Thoracic aorta (tissue), 2 donors: ENCODE measurements at places on chromosomes 11 and 22.

- DNase-seq, result no peak
Measured at GRCh38 chr11:106101819-106102218, 24.4 kb downstream of the AASDHPPT start.

DNA sequence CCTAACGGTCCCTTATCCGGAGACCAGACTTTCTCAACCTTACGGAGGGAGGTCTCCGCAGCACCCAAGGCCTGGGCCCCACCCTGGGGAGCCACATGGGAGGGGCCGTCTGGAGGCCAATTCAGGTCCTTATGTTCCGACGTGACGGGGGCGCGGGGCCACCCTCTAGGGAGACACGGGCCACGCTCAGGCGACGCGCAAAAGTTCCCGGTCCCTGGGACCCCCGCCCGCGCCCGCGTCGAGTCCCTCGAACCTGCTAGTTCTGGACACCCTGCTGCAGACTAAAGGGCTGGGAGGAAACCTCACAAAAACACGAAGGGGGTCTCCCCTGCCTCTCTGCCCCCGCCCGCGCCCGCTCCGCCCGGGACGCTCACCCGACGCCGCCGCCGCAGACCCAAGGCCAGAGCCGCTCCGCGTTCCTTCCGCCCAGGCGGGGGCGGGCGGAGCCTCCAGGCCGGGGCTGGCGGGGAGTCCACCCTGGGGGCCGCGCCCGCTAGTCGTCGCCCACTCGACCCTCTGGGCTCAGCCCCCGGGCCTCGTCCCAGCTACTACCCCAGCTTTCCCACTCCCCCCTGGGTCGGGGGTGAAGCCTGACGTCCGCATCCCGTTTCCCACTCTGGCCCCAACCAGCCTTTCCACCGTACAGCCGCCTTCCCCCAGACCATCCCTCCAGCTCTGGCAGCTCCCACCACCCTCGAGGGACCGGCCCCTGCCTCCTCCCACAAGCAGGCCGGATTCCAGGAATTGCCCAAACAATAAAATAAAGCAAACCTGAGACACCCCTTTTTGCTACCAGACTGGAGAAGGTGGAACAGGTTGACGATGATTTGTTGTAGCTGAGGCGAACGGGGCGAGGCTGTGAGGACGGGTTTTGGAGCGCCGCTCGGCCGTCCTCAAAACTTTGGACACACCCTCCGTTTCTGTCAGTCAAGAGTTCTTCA, 2.7 kb downstream of the RNH1 start:
- no peak for DNase-seq

- peak; percentile 83 for DNase-seq
Measured at GRCh38 chr22:24402460-24403192, 24.8 kb upstream of the ADORA2A start.

- no peak for DNase-seq
Measured at GRCh38 chr11:78414321-78415051, 3.1 kb downstream of the GAB2 start.

DNA sequence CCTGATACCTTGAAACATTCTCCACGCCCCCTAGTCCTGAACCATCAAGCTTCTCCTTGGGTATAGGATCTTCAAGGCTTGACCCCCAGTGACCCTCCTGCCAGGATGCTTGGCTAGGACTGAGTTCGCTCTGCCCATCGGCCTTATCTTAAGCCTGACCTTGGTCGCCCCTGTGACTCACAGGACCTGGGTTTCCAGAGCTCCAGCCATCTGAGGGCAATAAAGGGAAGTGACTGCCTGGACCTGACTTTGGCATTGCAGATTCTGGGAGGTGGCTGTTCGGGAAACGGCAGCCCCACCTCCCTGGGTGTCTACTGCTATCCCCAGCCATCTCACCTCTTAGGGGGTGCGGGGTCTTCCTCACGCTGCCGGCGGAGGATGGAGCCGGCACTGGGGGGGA, 15.4 kb downstream of the CARD10 start:
- no peak for DNase-seq

DNA sequence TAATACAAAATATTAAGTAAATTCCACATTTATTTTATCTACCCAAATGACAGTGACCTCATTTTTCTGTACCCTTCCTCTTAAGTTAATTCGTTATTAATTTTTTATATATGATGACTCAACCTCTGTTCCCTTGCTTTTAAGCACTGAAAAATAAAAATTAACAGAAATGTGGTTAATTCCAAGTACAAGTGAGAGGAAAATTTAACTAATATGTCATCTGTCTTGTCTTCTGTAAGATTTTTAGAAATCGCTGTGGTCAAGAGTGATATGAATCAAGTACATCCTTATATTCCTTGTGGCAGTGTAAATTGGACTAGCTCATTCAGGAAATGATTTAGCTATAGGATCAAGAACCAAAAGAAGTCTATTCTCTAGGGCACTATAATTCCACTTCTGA, 74.5 kb downstream of the PDHX start:
- DNase-seq, result no peak

DNA sequence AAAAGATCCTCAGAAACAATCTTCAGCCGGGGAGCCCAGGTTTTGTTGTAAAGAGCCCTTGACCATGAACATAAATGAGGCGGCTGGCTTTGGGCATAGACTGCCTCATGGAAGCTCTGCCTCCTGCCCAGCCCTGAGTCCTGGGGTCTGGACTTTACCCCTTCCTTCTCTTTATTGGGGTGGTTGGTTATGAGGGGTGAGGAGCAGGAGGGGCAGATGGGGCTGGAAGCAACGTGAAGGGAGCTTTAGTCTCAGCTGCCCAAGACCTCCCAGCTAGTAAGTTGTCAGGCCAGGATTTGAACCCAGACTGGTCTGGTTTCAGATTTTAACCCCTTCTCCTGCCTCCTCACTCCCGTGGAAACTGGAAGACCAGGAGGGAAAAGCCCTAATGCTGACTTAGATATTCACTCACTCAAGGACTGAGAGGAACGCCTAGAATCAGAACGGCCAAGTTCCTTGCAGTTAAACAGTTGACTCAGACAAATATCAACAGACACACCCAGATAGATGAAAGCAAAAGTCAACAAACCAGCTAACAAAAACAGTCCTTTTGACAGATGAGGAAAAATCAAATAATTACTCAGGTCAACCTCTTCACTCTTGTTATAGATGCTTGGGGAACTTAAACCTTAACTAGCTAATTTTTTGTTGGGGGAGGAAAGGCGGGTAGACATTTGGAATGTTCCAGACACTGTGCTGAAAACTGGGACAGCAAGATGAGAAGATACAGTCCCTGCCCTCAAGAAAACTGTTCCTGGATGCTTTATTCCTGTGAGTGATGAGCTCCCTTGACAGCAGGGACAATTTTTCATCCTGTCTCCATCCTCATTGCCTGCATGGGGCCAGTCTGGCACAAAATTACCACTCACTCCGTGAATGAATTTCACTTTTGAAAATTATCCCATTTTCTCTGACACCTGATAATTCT, 20.8 kb upstream of the ARRB1 start:
- DNase-seq, result no peak

GRCh38 chr22:45550416-45550815, 47.7 kb downstream of the FBLN1 start:
- DNase-seq, result no peak

GRCh38 chr22:43131773-43132501, 11.3 kb downstream of the MCAT start:
- no peak for DNase-seq

DNA sequence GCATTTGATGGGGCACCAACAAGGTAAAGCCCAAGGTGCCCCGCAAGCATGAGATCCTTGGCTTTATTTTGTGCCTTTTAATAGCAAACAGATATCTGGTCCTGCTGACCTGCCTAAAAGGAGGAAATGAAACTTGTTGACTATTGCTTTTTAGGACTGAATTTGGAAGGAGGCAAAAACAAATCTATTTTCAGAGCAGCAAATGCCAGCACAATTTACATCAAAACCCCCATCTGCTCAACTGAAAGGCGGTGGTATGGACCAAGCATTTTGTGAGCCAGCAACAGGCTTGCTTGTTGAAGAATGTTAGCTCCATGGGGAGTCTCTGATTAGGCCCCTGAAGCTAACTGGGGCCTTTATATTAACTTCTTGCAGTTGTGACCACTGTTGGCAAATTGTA, 192.6 kb upstream of the E2F8 start:
- no peak for DNase-seq

GRCh38 chr11:3007404-3008010, 15.4 kb upstream of the NAP1L4 start:
- DNase-seq, result no peak

GRCh38 chr22:23833017-23833751, 5.6 kb downstream of the DERL3 start:
- DNase-seq, result no peak

- no peak for DNase-seq
Measured at GRCh38 chr22:23715806-23716375, 25.1 kb downstream of the RGL4 start.

DNA sequence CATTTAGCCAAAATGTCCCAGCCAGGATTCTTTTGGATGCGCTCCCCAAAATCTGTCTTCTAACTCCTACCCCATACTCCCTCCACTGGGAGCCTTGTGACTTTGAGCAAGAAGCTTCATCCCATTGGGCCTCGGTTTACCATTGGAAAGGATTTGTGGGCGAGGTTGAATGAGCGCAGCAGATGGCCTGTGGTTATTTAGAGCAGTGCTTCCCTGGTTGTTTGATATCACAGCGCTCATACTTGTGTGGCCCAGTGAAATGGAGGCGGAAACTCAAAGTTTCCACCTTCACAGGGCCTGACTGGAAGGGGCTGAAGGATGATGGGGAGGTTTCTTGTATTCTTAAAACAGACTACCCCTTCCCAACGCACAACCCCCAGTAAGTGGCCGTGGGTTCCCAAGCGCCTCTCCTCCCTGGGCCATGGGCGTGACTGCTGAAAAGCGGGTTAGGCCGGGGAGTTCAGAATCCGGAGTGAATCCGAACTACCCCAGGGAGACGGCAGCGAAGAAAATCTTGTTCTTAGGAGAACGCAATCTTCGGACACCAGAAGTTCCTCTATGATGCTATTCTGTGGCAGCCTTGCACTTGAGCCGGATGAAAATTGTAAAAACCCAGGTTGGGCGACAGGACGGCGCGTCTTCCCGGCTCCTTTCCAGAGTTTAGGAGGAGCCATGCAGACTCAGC, 1.2 kb upstream of the ATF4 start:
- DNase-seq, result no peak

DNA sequence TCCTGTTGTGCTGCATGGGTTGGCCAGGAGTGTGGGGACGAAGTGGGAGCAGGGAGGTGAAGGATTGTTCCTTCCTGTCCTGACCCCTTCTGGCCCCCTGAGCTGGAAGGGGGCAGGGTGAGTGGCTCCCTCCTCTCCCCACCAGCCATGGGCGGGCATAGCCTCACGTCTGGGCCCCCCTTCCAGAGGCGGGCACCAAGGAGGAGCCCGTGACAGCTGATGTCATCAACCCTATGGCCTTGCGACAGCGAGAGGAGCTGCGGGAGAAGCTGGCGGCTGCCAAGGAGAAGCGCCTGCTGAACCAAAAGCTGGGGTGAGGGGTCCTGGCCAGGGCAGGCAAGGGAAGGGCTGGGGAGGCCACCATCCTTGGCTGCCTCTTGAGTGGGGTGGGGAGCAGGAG, 3.4 kb downstream of the SART1 start:
- no peak for DNase-seq

DNA sequence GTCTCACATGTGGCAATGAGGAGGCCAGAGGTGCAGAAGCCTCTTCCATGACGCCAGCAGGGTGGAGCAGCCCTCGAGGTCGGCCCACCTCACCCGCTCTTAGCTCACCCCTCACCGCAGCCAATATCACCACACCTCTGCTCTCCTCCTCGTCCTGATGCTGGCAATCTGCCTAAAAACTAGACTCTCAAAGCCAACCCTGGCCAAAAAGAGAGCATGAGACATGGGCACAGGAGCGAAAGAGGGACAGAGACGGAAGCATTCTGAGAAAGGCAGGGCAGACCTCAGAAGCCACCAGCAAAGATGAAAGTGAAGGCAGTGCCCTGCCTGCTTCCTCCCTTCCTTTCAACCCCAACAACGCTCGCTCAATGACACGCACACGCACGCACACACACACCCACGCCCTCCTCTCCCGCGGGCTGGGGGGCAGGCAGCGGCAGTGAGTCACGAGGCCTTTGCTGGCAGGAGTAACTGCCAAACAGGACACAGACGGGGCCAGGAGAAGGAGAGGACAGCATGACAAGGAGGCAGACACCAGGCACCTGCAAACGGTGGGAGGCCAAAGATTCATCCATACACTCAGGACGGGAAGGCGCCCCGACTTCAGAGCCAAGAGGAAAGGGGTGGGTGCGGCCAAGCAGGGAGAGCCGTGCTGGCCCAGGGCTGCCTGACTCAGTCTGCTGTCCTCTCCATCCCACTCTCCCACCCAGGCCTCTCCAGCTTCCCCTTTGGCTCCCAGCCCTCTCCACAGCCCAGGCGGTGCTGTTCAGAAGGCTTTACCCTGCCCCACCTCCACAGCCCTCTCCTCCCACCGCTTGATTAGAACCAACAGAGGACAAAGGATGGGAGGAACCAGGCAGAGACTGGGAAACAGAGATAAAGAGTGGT, 11.4 kb downstream of the IGSF9B start:
- no peak for DNase-seq

GRCh38 chr11:130827451-130828377, 88.6 kb downstream of the SNX19 start:
- peak; percentile 52 for DNase-seq

- DNase-seq, result no peak
Measured at GRCh38 chr11:117059611-117060148, 38.5 kb downstream of the SIK3 start.

- DNase-seq, result no peak
Measured at GRCh38 chr11:112786886-112787530, 174.2 kb upstream of the NCAM1 start.

DNA sequence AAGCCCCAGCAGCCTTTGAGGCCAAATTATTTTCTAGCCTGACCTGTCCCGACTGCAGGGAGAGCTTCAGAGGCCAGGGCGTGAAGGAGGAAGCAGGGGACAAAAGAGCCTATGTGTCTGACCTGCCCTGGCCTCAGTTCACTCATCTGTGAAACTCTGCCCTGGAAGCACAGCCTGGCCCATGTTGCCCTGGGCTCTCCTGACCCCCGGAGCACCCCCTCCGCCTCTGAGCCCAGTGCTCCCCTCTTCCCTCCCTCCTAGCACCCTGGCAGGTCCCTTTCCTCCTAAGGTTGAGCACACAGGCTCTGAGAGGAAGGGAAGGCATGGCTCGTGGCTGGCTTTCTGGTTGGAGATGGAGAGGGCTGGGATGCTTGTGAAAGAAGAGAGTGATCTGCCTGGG, 3.4 kb upstream of the A4GALT start:
- no peak for DNase-seq

GRCh38 chr11:269146-269890, 8.9 kb upstream of the NLRP6 start:
- no peak for DNase-seq

- no peak for DNase-seq
Measured at GRCh38 chr22:17988800-17989513, 35.4 kb downstream of the MICAL3 start.

DNA sequence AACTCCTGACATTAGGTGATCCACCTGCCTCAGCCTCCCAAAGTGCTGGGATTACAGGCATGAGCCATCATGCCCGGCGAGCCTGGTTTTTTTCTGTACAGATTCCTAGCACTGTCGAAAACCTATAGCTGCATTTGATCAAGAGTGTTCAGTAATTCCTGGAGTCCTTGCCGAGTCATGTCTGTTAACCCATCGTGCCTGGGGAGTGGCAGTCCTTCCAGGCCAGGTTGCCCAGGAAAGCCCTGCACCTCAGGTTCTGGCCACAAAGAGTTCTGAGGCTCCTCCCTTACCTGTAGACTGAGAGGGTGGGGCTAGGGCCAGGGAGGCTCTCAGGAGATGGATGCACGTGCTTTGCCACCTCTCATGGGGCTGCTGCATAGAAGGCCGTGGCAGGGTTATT, 17.0 kb downstream of the YDJC start:
- no peak for DNase-seq
